Activated gamma-delta T cell treated with Interleukin-2 at 50 U/mL for 16 hours (primary cell): ENCODE measurements at places on chromosomes 12 and 14.

DNA sequence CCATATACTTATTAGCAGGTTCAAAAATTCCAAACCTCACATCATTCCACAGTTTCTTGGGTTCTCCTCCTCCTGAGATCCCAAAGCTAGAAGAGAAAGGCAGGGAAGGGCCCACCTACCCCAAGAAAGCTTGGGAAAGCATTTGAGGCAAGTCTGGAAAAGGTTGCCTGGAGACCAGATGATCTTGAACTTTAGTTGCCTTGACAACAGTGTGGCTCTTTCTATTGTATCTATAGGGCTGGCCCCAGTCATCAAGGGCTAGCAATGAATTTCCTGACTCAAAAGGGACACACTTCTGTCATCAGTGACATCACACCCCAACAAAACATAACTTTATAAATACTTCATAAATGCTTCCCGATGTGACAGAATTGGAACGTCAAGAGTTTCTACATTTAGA lies 40.0 kb downstream of the ZFYVE1 start:
- DNase-seq: no peak

- DNase-seq: no peak
These were observed 62.8 kb downstream of the BEGAIN start for GRCh38 chr14:100524233-100524932.

GRCh38 chr14:95440951-95441350 lies 75.5 kb downstream of the SYNE3 start:
- no peak for DNase-seq

DNA sequence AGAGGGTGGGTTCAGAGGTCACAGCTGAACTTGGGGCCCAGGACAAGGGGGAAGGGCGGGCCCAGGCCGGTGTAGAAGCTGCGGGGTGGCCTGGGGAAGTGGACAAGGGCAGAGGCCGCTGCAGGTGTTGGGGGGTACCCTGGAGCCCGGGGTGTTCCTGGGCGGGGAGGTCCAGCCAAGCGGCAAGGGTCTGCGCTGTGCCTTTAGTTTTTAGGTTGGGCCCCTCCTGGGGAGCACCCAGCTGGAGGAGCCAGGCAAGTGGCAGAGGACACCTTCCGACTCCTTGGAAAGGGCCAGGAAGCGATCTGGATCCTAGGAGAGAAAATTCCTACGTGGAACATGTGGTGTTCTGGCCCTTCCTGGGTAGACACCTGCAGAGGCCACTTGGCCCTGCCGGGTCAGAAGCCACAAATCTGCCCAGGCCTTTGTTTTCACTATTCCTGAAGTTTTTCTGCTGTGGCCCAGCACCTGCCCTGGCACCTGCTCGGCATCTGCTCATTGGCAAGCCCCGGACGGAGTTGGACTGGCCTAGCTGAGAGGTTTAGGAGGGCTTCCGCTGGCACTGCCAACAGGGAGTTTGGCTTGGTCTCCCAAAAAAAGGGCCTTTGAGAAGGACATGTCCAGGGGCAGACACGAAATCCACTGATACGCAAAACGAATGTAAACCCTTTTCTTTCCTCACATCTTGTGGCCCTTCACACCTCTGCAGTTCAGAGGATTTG lies 61.1 kb downstream of the SMUG1 start:
- DNase-seq: no peak

DNA sequence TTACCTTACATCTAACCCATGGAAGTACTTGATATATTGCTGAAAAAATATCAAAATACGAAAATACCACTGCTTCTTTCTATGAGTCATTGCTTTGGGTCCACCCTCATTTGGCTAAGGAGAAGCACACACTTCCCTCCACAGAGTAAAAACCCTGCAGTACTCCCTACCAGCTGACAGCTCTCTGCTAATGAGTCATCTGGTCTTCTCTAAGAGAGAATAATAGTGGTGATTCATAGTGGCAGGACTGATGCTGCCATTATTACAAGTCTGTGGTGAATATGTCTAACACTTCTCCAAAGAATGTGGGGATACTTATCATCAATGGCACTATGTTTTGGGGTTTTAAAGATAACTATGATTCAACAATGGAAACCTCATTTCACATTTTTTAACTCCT lies 90.7 kb downstream of the PPFIA2 start:
- DNase-seq: no peak

DNA sequence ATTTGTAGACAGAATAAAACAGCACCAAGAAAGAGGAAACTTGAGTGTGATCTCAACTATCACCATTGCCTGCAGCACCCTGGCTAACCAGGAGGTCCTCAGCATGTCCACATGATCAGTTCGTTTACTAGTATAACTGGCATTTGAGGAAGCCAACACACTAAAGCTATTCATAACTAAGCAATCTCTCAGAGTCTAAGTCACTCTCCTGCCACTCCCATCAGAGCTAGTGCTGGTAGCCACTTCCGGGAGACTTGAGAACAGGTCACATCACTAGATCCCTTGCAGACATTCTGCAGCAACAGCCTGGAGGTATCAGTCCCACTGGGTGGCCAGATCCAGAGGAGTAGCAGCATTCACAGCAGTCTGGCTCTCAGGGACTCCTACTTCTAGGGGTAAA lies 352.9 kb upstream of the OR4E1 start:
- no peak for DNase-seq

- no peak for DNase-seq
These were observed 448.0 kb downstream of the SLC6A15 start for GRCh38 chr12:84464616-84465015.

DNA sequence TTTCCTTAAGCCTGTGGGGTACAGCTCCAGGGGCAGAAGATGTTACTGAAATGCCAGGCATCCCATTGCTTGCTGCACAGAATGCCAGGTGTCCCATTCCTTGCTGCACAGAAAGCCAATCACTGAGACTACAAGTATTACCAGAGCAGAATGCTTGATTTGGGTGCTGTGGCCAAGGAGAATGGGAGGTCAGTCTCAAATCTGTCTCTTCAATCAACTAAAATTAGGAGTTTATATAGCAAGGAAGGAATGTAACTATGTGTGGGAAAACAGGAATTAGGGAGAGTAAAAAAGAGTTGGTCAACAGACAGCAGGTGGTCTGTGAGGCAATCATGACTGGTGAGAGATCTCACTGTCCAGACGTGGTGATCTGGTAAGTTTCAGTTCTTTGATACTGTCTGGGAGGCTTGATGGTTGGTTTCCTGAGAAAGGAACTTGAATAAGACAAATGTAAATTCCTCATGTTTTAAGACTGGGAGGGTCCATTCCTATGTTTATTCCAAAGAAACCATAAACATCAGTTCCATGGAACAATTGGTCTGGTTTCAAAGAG lies 31.2 kb upstream of the VASH1 start:
- DNase-seq: no peak

DNA sequence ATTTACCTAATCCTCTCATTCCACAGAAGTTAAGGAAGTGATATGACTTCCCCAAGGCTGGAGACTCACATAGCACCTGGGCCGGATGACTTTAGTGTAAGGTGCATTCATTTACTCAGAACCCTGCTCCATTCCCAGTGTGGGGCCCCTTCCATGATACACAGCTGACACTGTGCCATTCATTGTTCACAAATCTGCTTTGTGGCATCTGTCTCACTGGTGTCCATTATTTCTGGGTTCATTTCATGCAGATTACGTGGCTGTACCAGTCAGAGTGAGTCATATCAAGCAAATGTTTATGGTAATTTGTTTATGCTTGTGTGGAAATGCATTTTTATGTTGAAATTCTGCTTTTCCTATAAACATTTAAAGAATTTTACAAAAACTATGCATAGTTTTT lies 5.2 kb downstream of the ANO4 start:
- no peak for DNase-seq

DNA sequence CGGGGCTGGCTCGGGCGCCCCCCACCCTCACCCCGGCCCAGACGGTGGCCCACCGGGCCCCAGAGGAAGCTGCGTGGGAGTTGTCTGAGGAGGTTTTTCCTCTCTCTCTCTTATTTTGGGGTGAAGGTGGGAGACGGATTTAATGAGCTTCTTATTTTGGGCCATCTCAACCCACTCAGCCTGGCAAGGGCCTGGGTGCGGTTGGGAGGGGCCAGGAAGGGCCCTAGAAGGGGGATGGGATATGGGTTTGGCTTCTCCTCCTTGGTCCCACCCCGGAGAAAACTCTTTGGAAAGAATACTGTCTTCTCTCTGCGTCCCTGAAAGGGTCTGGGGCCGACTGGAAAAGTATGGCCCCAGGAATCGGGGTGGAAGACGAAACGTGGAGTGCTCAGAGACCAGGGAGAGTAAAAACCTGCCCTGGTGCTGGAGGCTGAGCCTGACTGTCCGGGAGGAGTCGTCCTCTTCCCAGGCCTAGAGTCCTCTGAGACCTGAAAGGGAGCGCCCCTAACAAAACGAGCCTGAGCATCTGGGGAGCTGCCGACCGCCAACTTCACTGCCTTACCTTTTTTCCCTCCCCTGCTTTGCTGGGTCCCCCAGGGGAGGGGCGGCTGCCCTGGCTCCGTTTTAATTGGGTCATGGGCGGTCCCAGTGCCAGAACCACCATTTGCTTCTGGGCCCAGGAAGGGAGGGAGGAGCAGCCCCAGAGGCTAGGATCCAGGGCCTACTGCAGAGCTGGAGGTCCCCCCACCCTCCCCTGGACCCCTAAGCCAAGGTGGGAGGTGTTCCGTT lies 1.6 kb downstream of the MMP14 start:
- DNase-seq: no peak

DNA sequence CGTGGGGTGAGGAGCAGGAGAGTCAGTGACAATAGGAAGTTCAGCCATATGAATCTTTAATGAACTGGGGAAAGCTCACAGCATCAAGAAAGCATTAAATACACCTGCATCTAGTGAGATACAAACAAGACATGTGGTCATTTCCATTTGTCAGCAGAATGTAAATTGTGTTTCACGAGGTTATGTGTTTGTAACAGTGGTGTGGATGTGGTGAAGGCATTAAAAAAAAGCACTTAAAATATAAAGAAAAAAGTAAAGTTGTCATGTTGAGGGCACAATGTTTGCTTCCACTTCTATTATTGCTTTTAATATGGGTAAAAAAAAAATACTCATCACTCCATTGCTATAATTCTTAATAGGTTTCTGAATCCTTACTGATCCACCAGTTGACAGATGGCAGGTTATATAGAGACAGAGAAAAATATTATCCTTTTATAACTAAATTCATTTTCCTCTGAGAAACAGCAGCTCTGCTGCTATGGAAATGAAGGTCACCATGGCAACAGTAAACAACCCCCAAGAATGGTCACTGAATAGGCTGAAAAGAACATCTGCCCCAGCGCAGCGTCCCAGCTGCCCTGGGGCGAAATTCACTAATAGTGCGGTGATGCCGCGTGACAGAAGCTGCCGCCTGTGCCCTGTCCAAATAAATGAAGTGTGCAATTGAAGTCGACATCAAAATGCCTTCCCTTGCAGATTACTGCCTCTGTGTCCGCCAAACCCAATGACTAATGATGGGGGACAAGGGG lies 226.1 kb downstream of the FOXN3 start:
- no peak for DNase-seq

- DNase-seq: no peak
These were observed 32.1 kb downstream of the PPFIBP1 start for GRCh38 chr12:27555925-27556778.
